Endothelial cell of umbilical vein (primary cell): ENCODE measurements at places on chromosomes 2 and 18. TPM values are rescaled to one million over a fixed set of nuclear protein-coding genes. Genes with fewer than 3 reads are reported as not detected.

Gene CCDC85A
- polyA plus RNA-seq, result 5.1 and 6.0 TPM in 2 replicates

Gene MBD5
- polyA plus RNA-seq, result 10.9 and 11.3 TPM in 2 replicates

Gene KCNG3
- not detected in 2 replicates for polyA plus RNA-seq

Gene MYO1B
- polyA plus RNA-seq, result 6.4 and 8.7 TPM in 2 replicates

Gene CTNNA2
- not detected in 2 replicates for polyA plus RNA-seq

Gene MYO3B
- polyA plus RNA-seq, result 0.03 TPM in 1 of 2 replicates, not detected in the other

Gene ALK
- polyA plus RNA-seq, result not detected in 2 replicates

Gene C2orf74
- polyA plus RNA-seq, result 2.9 and 5.6 TPM in 2 replicates

Gene RTP5
- polyA plus RNA-seq, result not detected in 2 replicates

Gene GALR1
- not detected in 2 replicates for polyA plus RNA-seq

DNA sequence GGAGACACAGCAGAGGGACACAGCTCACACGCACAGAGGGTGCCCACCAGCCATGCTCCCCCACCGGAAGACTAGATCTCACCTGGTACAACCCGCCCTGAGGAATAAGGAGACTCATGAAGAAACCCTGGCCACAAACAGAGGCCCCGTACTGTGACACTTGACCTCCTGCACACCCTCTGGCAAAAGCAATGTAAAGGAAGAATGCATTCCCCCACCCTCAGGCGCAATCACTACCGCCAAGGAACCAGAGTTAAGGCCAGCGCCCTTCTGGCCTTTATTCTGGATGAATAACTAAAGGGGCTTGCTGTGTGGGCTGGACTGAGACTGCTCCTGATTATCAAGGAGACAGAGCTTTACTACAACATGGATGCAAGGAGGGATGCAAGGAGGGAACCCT is 509.2 kb upstream of the SPHKAP start:
- no peaks in the 10 kb centered on the region for H3K36me3 ChIP-seq
- no peak for DNase-seq
- H3K4me1 ChIP-seq, result no peaks in the 10 kb centered on the region
- no peak overlapping the region for H3K27ac ChIP-seq
- H3K4me3 ChIP-seq, result no peak overlapping the region

- peaks cover 23% of the 10 kb centered on the region for H3K36me3 ChIP-seq
- peaks cover 17% of the 10 kb centered on the region for H3K4me1 ChIP-seq
- no peaks in the 10 kb centered on the region for H3K27me3 ChIP-seq
- no peak for DNase-seq
- no peak overlapping the region for H3K27ac ChIP-seq
- no peak overlapping the region for H3K4me3 ChIP-seq
Observed at GRCh38 chr2:127705391-127706065, 4.2 kb downstream of the SFT2D3 start.

GRCh38 chr2:235206980-235207579 is 255.3 kb downstream of the SH3BP4 start:
- no peak overlapping the region for H3K4me3 ChIP-seq
- H3K4me1 ChIP-seq, result no peaks in the 10 kb centered on the region
- H3K27ac ChIP-seq, result no peak overlapping the region
- DNase-seq, result no peak

DNA sequence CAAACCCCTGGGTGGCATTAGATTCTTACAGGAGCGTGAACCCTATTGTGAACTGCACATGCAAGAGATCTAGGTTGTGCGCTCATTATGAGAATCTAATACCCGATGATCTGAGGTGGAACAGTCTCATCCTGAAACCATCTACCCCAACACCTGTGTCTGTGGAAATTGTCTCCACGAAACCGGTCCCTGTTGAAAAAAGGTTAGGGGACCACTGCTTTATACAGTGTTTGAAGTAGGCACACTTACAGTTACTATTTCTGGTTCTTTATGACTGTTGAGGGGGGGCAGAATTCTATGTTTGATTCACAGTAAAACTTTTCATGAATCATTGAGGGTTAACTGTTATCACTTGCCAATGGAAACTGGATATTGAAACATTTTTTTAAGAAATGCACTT is 72.0 kb downstream of the RIF1 start:
- no peak overlapping the region for H3K27ac ChIP-seq
- no peak for DNase-seq
- H3K27me3 ChIP-seq, result no peaks in the 10 kb centered on the region
- H3K4me1 ChIP-seq, result no peaks in the 10 kb centered on the region

DNA sequence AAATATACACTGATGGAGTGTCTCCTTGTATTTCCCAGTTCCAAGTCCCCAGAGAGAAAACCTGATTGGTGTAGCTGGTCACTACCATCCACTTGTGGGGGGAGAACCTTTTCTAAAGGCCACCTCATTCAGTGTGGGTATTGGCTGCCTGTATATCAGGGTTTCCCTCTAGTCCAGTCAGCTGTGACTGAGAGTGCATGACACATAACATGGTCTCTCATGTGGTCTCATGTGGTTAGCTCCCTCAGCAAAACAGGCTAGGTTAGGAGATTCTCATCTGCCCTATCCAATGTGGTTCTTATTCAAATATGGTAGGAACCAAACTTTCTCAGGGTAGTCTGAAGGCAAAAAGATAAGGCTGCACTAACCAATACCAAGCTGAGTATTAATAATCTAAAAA is 4.1 kb upstream of the GORASP2 start:
- no peak overlapping the region for H3K4me3 ChIP-seq
- no peak overlapping the region for H3K27ac ChIP-seq
- no peaks in the 10 kb centered on the region for H3K27me3 ChIP-seq
- no peak for DNase-seq
- H3K36me3 ChIP-seq, result no peaks in the 10 kb centered on the region

GRCh38 chr2:170721678-170722077 is 6.5 kb downstream of the SP5 start:
- H3K4me1 ChIP-seq, result peaks cover 3% of the 10 kb centered on the region
- H3K4me3 ChIP-seq, result no peak overlapping the region
- DNase-seq, result no peak
- no peak overlapping the region for H3K27ac ChIP-seq
- H3K27me3 ChIP-seq, result peaks cover 20% of the 10 kb centered on the region
- H3K36me3 ChIP-seq, result no peaks in the 10 kb centered on the region
